MV-4-11 (cell line): ENCODE measurements at places on chromosomes 5 and 9.

DNA sequence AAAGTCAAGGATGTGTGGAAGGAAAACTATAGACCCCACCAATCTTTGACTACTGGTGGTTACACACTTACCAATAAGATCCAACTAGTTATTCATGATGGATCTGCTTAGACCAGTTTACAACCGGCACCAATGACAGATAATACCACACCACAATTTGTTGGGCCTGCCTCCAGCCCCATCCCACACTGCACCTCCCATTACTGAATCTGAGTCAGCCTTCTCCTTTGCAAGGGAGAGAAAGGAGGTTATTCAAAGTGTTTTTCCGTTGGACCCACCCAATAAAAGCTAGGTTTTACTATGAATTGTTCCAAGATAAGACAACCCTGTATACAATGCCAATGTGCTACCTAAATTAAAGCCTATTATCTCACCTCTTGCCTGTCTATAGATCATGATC, 453.5 kb downstream of the MTRR start:
- no peak for DNase-seq

GRCh38 chr9:37471942-37472684, 6.9 kb upstream of the ZBTB5 start:
- no peak for DNase-seq

GRCh38 chr5:118578093-118578492, 410.3 kb downstream of the DTWD2 start:
- no peak for DNase-seq

DNA sequence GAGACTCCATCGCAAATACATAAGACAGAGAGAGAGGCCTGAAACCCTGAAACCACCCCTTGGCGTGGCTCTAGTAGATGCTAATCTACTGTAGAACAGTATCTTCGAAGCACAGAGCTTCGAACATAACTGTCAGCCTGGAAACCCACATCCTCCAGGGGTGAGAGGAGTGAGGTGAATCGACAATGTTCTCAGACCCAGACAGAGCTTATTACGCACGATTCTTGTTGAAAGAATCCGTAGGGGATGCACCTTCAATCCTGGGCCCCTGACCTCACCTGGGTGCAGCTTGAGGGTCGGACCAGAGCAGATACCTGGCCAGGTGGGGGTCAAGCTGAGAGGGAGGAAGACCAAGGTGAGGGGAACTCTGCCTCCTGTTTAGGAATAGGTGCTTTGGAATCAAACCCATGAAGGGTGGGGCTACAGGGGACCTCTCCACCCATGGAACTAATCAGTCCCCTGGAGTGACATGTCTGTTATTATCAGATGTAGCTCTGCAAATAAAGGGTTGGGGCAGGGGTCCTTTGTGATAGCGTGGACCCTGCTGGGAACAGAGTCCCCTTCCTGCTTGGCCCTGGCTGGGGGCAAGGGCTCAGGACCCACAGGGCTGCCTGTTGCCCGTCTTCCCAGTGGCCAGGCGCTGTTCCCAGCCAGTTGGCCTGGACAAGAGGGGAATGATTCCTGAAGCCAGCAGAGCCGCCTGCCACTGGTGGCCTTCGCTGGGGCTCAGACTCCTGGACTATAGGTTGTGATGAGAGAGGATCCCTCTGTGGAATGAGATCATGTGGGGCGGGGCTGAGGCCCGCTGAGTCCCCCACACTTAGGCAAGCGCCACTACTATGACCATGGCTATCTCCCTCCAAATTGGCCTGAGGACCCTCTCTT, 41.2 kb downstream of the DBH start:
- DNase-seq, result no peak

GRCh38 chr5:176890455-176891330, 8.5 kb downstream of the HK3 start:
- DNase-seq, result no peak

GRCh38 chr5:109161914-109162683, 247.7 kb downstream of the PJA2 start:
- no peak for DNase-seq

- DNase-seq, result no peak
These were observed 36.0 kb downstream of the SCGB3A1 start for GRCh38 chr5:180555168-180555921.

GRCh38 chr5:126855266-126855665, 78.3 kb downstream of the LMNB1 start:
- no peak for DNase-seq

- no peak for DNase-seq
These were observed 306.9 kb upstream of the SMARCA2 start for GRCh38 chr9:1708219-1708618.

- no peak for DNase-seq
These were observed 1.7 kb downstream of the LAMC3 start for GRCh38 chr9:131010482-131011273.

DNA sequence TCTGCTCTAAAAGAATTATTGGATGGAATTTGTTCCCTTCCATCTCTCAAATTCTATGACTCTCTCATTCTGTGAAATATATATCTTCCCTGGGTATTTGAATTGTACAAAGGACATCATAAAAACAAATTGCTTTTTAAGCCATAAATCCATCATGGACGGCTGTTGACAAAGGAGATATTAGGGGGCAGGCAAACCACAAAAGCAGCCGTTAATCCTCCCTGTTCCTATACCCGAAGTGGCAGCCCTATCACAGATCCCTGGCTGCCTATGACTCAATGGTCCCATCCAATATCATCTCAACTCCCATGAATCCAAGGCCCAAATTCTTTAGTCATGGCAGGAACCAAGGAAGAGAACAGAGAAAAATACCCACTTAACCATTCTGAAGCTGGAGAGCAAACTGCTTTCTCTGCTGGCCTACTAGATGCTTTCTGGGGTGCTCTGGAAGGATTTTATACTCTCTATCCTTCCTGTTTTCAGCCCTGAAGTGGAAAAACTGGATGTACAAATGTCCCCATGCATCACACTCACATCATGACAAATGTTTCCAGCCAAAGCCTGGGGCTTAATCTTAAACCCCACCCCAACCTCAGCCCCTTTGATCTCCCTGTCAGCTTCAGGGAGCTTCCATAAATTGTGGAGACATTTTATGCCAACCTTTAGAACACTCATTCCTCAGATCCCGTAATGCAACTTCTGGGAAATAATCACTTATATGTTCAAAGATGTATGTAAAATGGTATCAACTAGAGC, 59.5 kb downstream of the FAM114A2 start:
- no peak for DNase-seq

- DNase-seq, result peak; percentile 15
These were observed 3.6 kb upstream of the CPLX2 start for GRCh38 chr5:175867587-175868347.

DNA sequence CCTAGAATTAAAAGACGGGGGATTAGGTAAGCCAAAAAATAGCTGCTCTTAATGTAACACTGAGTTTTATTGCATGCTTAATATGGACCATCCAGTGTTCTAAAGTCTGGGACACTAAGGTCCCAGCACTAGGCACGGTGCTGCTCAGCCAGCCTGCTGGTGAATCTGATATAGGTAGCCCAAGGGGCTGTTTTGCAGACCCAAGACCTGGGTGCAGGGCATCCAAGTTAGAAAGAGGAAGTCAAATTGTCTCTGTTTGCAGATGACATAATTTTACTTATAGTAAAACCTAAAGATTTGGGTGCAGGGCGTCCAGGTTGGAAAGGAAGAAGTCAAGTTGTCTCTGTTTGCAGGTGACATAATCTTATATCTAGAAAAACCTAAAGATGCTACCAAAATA, 17.8 kb downstream of the IFNA5 start:
- DNase-seq, result no peak

- DNase-seq, result peak; percentile 97
These were observed 64.7 kb upstream of the GRAMD2B start for GRCh38 chr5:126358525-126358924.

DNA sequence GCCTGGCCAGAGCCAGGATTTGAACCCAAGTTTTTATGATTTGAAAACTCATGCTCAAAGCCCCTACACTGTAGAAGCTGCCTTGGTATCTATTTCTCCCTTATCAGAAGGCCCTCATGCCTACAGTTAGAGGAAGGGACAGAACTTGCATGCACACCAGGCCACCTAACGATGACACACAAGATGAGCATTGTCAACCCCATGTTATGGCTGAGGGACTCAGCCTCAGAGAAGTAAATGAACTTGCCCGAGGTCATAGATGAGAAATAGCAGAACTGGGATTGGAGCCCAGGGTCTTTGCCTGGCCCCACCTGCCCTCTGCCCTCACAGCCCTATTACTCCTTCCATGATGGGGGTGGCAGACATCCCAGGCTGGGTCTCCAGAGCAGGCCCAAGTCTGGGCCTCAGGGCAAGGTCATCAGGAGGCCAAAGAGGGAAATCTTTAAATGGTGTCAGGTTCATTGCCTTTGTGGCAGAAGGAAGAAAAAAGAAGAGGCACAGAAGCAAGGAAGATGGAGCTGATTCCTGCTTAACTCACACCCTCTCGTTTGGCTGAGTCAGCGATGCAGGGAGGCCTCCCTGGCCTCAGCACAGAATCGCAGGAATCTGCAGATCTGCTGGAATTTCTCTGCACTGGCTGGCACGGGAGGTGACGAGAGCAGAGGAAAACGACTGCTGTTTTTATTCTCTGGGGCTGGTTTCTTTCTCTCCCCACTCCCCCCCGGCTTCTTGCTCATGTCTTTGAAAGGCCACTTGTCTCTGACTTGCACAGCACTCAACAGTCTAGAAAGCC, 20.6 kb upstream of the CRB2 start:
- no peak for DNase-seq

DNA sequence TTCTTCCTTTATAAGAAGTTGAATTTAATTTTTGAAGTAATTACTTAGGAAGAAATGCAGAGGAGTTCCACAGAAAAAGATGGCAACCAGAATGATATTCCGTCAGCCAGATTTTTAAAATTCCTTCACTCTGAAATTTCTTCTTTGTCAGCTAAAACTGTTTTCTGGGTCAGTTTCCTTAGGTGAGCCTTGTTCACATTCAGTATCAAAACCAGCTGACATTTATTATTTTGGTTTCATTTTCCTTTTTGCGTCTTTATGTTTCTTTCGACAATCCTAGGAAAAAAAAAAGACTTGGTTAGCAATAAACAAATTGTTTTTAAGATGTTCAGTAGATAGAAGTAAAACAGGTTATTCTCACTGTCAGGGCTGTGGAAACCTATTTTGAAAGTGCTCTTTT, 4.1 kb upstream of the IARS1 start:
- DNase-seq, result no peak

DNA sequence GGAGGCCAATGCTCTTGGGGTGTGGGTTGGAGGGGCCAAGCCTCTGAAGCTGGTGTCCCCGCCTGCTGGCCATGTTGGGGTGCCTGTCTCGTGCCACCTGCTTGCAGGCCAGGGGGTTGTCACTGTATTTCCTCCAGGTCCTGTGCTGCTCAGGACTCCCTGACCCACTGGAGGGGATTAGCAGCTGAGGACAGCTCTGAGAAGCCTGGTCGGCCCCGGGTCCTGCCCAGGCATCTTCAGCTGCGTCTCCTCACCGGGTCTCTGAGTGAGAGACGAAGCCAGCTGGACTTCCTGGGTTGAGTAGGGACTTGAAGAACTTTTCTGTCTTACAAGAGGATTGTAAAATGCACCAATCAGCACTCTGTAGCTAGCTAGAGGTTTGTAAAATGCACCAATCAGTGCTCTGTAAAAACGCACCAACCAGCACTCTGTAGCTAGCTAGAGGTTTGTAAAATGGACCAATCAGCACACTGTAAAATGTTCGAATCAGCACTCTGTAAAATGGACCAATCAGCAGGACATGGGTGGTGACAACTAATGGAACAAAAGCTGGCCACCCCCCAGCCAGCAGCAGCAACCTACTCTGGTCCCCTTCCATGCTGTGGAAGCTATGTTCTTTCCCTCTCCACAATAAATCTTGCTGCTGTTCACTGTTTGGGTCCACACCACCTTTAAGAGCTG, 20.6 kb upstream of the SLC9A3 start:
- peak; percentile 20 for DNase-seq

- DNase-seq, result no peak
These were observed 68.9 kb downstream of the PTCH1 start for GRCh38 chr9:95447660-95448420.

- DNase-seq, result peak; percentile 98
These were observed 111.3 kb upstream of the ADRA1B start for GRCh38 chr5:159805021-159805420.

DNA sequence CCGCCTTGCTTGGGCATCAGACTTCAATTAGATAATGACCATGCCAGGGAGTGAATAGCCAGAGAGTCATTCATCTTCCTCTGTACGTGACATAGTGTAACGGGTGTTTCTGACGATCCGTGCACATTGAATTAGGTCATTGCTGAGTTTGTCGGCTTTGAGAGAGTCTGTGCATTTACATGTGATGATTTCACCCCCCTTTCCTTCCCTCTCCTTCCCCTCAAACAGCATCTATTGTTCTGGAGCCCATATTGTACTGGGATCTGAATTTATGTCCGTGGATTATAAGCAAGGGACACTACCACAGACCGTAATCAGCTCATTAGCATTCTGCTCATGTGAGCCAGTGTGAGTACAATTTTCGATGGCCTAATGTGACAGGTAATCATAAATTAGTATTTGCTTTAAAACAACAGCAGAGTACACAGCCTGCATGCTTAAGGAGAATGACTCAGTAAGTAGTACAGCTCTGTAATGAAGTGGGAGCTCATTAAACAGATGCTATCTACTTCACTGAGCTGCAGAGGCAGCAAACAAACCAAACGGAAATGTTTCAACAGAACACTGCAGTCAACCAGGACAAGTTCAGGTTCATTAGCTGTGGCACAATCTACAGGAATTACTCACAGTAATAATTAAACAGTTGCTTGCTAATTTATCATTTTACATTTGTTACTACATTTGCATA, 302.1 kb downstream of the CSNK1G3 start:
- DNase-seq, result no peak

DNA sequence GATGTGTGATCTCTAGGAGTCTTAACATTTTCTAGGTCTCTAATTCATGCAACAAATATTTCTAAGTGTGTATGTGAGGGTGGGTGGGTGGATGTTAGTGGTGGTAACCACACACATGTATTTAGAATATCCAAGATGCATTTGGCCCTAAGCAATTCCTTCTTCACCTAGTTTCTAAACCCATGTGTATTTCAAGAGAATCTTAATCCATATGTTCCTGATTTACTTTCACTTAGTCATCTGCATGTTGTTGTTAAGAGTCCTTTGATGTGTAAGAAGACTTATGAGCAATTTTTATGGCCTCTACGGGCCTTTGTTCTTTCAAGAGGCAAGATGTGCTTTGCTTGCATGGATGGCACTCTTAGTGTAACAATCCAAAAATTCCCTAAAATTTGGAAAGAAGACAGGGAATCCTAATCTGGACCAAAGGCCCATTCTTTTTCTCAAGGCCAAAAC, 282.6 kb downstream of the SPATA31D1 start:
- peak; percentile 68 for DNase-seq

GRCh38 chr5:166285361-166285760, 2006.1 kb upstream of the WWC1 start:
- no peak for DNase-seq
